ENCODE measurements at places on chromosomes 7 and 10. TPM values are rescaled to one million over a fixed set of nuclear protein-coding genes. Genes with fewer than 3 reads are reported as not detected.

The GATA3 gene
- total RNA-seq = 10.6 TPM

The CFAP70 gene
- 2.2 TPM for total RNA-seq

The PDK4 gene
- total RNA-seq = 16.4 TPM

The TUBAL3 gene
- total RNA-seq = 0.16 TPM

The SMO gene
- total RNA-seq = 35.2 TPM

The GRB10 gene
- 42.3 TPM for total RNA-seq

The NET1 gene
- 108 TPM for total RNA-seq

The PRLHR gene
- 0.48 TPM for total RNA-seq

The GBX1 gene
- not detected for total RNA-seq

The CHAT gene
- total RNA-seq = not detected

The PCLO gene
- total RNA-seq = 6.5 TPM

The RTKN2 gene
- 12.2 TPM for total RNA-seq

The NPSR1 gene
- total RNA-seq = 0.58 TPM

The ACTL6B gene
- total RNA-seq = 0.69 TPM

The ABCB4 gene
- 1.2 TPM for total RNA-seq

The CALHM2 gene
- 17.4 TPM for total RNA-seq

The MRLN gene
- 5.7 TPM for total RNA-seq

The TUBB8 gene
- total RNA-seq = not detected

The AFAP1L2 gene
- total RNA-seq = 32.6 TPM

The GLUD1 gene
- 186 TPM for total RNA-seq

The ADAMTS14 gene
- 13.7 TPM for total RNA-seq

The IL15RA gene
- 3.5 TPM for total RNA-seq

The RNF148 gene
- 4.1 TPM for total RNA-seq

The EVX1 gene
- total RNA-seq = 1.1 TPM

The ADRA2A gene
- 3.6 TPM for total RNA-seq

The SCART1 gene
- total RNA-seq = 3.3 TPM

The FAM25G gene
- total RNA-seq = not detected

The AKR1C8 gene
- not detected for total RNA-seq

The HOXA1 gene
- 2.0 TPM for total RNA-seq

The KLF14 gene
- 0.32 TPM for total RNA-seq

The GJC3 gene
- not detected for total RNA-seq

The HYCC1 gene
- total RNA-seq = 79.1 TPM

The GIMAP4 gene
- total RNA-seq = 43.9 TPM

The ACSM6 gene
- 0.48 TPM for total RNA-seq

The CUBN gene
- total RNA-seq = 6.1 TPM

The ZCWPW1 gene
- 4.2 TPM for total RNA-seq

The LRIT1 gene
- total RNA-seq = not detected

The GRID2IP gene
- total RNA-seq = 0.32 TPM

The CDK14 gene
- total RNA-seq = 78.5 TPM

The CYP26A1 gene
- not detected for total RNA-seq

The SAP25 gene
- not detected for total RNA-seq

The GIMAP2 gene
- 18.8 TPM for total RNA-seq

The MKLN1 gene
- 133 TPM for total RNA-seq

The TLL2 gene
- total RNA-seq = 0.90 TPM
